ENCODE measurements at places on chromosomes 6 and 20.
A peak's percentile ranks its signal among the peaks of the same experiment; 100 is the strongest.

DNA sequence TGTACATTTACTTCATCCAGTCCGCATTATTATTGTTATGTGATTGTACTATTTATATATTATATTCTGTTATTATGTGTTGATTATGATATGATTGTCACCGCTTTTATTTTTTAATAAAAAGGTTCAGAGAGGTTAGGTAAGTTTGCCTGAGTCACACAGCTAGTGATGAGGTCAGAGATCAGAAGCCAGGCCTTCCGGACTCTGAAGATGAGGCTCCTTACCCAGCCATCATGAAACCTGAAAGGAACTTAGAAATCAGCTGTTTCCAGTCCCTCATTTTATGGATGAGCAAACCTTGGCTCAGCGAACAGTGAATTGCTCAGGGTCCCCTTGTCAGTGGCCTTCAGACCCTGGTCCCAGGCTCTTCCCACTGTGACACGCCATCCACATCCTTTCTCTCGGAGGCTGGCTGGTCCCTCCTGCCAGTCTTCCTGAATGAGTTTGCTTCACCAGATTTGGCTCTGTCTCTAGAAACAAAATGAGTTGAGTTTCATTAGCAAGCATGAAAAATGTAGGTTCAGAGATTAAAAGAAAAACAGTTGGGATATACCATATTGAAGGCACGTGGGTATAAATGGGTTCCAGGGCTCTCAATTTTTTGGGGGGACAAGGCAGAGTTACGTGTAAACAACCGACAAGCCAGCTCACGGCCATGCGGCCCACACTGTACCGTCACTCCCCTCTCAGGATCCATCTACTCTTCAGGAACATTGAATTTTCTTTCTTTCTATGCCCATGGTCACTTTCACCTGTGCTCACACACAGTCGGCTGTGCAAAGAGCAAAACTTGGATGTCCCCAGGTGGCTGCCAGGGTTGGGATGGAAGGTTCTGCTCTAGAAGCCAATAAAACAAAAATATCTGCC is 132.9 kb downstream of the ZDHHC14 start:
- DNase-seq, result no peak

DNA sequence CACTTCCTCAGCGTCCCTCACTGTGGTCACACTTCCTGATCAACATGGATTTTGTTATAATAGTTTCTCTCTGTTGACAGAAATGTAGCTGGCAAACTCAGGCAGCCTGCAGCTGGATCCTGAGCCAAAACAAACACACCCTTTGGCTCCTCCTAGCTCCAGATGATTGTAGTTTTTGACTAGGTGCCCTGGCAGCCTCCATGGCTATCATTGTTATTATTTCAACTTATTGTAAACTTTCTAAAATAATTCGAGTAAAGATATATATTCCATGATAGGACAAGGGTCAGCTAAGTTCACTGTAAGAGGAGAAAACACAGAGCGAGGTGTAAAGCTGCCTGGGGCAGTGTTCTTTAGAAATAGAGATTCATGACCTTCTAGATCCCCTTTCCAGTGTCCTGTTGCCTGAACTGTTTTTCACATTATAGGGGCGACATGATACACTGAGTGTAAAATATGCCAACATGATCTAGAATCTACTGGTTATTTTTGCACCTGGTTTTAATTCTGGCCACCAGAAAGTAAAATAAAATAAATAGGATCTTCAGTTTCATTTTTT is 98.2 kb upstream of the HDGFL1 start:
- peak; percentile 15 for DNase-seq

DNA sequence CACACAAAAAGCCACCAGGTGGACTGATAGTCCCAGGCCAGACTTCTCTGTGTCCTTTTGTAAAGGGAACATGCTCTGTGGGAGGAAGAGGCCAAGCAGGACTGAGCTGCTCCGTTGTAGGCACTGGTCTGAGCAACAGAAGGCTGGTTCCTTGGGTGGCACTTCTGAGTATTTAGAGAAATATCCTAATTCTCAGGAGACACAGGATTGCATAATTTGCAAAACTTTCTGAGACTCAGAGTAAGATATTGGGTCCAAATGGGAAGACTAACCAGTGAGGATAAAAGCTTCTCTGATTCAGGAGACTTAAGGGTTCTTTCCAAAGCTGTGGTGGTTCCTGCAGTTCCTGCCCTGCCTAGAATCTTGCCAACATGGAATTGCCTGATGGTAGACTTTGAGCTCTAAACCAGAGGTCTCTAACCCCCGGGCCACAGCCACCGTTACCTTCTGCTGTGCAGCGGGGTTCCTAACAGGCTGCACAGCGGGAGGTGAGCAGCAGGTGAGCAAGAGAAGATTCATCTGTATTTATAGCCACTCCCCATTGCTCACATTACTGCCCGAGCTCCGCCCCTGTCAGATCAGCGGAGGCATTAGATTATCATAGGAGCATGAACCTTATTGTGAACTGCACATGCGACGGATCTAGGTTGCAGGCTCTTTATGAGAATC is 107.0 kb downstream of the OLIG3 start:
- no peak for DNase-seq

DNA sequence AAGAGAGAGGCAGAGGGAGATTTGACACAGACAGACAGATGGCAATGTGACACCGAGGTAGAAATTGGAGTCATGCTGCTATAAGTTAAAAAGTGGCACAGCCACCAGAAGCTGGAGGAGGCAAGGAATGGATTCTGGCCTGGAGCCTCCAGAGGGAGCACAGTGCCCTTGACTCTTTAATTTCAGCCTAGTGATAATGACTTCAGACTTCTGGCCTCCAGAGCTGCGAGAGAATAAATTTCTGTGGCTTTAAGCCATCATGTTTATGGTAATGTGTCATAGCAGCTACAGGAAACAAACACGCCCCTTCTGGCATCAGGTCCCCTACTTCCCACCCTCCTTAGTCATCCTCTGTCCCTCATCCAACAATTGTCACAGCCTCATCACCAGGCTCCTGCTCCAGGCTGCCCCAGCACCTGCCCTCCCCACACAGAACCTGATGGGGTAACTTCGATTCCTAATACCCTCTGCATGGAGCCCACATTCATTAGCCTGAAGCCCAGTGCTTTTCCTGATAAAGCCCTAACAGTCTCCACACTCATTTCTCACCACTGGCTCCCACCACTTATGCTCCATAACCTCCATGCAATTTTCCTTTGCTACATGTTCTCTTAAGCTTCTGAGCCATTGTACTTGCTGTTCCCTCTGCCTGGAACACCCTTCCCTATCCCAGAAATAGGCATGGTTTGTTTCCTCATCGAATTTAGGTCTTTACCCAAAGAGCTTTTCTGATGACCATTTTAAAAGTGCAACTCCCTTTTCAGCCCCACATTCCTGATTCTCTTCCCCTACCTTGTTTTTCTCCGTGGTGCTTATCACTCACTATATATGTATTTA is 69.7 kb upstream of the TOX2 start:
- peak; percentile 89 for DNase-seq

DNA sequence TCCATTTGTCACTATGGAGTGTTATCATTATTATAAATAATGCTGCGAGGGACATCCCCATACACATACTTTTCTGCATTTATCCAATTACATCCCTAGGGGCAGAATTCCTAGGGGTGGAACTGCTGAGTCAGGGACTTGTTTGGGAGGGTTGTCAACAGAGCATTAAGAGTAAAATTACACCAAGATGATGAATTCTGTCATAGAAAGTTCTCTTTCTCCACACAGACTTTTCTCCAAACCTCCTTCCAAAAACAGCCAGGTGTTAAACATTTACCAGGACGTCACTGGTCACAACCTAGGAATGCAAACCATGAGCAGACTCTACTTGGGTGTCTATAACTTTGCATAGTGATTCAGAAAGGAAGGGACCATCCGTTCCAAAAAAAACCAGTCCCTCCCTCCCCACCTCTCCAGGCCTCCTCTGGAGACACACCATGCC is 95.5 kb downstream of the PRND start:
- no peak for DNase-seq

GRCh38 chr6:142887517-142887916 is 57.5 kb downstream of the HIVEP2 start:
- no peak for DNase-seq

- DNase-seq, result no peak
These were observed 34.3 kb downstream of the SNX5 start for GRCh38 chr20:17934141-17934862.

- no peak for DNase-seq
These were observed 945 bp downstream of the PHF10 start for GRCh38 chr6:169723200-169723909.

- DNase-seq, result no peak
These were observed 45.6 kb downstream of the EDN1 start for GRCh38 chr6:12335717-12336116.

DNA sequence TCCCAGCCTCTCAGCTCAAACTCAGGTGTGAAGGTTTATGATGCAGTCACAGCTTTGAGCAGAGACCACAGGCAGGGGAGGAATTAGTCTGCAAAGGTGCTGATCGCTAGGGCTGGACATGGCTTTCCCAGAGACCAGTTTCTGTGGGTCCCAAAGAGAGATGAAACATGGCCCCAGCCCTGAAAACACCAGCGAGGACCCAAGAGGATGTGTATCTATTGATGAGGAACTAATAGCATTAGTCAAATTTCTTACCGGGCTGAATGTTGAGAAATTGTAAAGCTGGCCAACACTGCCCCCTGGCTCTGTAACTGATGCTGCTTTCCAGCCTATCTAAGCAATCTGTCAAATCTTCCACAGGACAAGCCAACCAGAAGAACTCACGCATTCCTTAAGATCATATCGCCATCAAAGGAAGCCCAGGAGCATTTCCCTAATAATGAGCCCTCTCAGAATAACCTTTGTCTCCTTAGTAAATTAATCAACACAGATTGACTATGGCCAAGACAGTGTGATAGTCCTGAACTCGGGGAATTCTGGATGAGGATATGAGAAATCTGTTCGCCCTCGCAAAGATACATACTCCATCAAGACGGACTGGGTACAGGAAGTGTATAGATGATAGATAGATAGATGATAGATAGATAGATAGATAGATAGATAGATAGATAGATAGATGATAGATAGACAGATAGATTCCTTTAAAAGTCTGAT is 7.8 kb upstream of the ACSS1 start:
- DNase-seq, result no peak

GRCh38 chr6:41523915-41524633 is 22.1 kb upstream of the FOXP4 start:
- no peak for DNase-seq

DNA sequence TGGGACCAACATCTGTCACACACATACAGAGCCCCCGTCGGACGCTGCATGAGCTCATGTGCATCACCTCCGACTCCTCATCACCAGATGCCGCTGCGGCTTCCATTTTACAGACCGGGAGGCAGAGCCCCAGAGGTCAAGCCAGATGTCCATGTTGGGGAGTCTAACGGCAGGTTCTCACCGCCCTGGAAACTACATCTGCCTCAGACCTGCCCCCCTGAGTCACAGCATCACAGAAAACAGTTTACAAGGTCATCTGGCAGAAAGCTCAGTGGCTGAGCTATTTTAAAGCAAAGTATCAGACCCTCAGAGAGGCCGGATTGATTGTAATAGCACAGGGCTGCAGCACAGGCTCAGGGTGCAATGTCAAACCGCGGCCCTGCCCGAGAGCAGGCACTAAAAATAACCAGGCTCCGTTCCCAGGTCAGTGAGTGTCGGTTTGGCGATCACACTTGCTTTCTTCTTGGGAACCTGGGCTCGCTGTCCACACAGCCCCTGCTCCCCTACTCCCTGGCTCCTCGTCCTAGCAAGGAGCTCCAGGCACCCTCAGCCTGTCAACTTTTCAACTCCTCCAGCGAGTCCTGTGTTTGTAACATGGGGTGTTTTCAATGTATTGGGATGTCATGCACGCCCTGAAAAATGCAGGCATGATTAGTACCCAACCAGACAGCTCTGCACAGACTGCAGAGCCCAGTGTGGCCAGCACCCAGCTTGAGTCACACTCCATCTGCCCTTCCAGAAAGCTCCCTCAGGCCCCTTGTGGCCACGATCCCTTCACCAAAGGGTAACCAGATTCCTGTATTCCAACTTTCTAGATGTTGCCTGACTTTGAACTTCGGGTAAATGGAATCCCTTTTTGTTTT is 264.5 kb downstream of the CDH4 start:
- peak; percentile 21 for DNase-seq

- DNase-seq, result no peak
These were observed 157.8 kb downstream of the MYO6 start for GRCh38 chr6:75906871-75907270.

GRCh38 chr20:45833883-45834796 is 541 bp downstream of the SNX21 start:
- DNase-seq, result no peak

DNA sequence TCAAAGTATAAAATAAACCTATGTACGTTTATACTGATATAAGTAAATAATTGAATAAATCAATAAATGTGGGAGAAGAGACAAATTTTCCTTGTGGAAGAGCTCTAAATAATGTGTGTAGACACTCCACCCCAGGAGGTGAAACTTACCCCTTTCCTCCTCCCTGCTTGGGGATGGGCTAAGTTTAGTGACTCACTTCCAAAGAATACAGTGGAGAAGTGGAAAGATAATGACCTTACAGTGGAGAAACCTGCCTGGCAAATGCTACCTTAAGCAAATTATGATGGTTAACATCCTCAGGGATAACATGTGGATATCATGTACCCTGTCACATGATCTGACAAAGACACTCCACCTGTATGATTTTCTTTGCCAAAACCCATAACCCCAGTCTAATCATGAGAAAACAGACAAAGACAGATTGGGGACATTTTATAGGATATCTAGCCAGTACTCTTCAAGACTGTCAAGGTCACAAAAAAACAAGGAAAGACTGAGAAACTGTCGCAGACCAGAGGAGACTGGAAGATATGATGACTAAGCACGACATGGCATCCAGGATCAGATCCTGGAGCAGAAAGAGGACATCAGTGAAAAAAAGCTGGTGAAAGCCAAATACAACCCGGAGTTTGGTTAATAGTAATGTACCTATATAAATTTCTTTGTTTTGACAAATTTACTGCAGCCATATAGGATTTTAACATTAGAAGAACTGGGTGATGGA is 195.5 kb upstream of the PRDM1 start:
- DNase-seq, result no peak

DNA sequence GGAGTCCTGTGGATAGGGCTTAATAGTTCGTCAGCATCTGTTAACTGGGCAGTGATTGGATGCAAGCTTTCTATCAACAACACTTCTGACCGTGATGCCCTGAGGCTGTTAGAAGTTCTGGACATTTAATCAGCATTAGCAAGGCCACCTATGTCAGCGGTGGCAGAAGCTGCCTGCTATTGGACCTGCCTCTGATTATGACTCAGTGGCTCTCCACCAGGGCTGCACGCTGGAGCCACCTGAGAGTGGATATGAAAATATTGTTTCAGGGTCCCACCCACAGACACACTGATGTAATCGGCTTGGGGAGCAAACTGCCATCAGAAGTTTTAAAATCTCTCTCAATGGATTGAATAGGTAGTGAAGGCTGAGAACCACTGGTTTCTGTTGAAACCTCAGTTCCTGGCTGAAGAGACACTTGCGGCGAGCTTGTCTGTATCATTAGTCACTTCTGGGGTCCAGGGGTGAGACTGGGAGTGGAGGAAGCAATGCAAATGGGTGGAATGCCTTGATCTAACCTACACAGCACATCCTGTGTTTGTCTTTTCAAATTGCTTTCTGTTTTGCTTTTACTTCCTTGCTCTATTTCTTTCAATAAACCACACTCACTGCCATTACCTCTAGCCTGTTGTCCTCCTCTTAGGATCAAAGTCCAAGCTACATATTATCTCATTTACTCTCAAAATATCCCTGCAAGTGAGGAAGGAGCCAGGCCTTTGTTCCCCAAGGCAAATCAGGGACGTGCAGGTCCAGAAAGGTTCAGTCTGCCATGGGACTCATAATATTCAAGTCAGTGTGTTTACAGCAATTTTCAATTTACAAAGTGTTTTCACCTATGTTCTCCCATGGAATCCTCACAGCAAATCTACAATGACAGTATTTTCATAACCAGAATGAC is 4.2 kb downstream of the CLIC5 start:
- no peak for DNase-seq

Data from HFF-Myc (cell line).